BJ (cell line): ENCODE measurements at places on chromosomes 11 and 22.

- DNase-seq, result no peak
These were observed 38.4 kb upstream of the ETS1 start for GRCh38 chr11:128625746-128626145.

DNA sequence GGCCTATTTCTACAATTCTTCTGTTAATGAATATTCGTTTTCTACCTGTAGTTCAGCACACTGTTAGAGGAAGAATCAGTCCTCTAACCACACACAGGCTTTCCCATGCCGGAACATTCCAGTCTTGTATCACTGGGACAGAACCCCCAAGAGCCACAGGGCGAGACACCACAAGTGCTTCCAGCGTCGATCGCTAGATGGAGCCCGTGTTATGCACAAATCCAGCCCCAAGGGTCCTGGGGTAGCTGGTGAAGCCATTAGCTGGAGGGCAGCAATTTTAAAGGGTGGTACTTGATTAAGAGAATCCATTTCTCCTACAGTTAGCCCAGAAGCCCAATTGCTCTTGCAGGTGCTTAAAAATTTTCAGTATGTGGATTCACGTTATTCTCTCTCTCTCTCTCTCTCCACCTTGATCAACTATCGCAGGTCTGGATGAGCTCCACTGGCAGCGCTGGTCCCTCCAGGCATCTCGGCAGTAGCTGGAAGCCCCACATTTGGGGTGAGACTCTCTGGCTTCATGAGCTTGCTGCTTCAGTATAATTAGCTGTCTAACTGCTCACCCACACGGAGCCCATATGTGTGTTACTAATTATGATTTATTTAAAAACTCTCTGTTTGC, 148.2 kb upstream of the SNX19 start:
- DNase-seq, result no peak

DNA sequence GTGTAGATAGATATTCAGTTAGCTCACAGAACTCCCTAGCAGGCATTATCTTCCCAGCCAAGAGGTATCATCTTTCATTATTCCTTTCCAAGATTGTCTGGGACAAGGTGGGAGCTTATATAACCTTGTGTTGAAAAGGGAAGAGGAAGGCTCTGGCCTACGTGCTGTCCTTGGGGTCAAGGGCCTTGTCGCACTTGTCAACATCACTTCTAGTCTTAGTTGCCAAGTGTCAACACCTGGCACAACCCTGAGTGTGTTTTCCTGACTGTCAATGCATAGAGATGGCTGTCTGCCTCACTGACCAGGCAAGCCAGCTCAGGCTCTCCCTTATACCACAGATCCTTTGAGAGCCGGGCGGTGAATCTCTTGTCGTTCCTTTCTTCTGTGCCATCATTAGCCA, 331.9 kb downstream of the CNTN5 start:
- DNase-seq, result no peak

DNA sequence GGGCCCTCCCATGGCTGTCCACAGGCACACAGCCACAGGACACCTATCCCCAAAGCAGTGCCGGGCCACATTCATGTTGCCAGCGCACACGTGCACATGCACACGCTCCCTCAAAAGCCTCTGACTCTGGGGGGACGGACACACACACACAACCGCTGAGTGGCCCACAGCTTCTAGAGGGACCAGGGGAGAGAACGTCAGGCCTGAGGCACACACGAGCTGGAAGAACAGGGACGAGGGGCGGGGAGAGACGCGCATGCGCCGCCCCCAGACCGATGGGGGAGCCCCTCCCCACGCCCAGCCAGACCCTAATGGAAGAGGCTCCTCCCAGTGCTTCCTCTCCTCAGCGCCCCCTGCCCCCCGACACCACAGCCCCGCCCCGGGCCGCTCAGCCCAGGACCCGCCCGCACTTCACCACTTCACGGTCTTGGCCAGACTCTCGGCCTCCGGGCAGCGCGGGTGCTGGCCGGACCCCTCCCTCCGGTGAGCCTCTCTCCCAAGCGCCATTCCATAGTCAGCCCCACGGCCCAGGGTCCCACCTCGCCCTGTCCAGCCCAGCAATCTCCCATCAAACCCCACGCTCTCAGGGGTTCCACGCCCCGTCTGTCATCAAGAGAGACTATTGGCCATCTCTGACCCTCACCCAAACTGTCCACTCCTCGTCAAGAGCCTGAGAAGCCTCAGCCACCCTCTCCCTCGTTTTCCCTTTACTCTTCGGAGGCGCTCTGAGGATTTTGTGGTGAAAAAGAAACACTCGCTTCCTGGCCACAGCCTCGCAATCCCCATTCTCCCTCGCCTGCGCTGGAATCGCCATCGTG, 11.7 kb downstream of the NRXN2 start:
- no peak for DNase-seq

GRCh38 chr22:49348631-49349030, 479.0 kb downstream of the BRD1 start:
- no peak for DNase-seq

GRCh38 chr11:117862019-117862725, 14.3 kb downstream of the FXYD6 start:
- DNase-seq, result no peak

DNA sequence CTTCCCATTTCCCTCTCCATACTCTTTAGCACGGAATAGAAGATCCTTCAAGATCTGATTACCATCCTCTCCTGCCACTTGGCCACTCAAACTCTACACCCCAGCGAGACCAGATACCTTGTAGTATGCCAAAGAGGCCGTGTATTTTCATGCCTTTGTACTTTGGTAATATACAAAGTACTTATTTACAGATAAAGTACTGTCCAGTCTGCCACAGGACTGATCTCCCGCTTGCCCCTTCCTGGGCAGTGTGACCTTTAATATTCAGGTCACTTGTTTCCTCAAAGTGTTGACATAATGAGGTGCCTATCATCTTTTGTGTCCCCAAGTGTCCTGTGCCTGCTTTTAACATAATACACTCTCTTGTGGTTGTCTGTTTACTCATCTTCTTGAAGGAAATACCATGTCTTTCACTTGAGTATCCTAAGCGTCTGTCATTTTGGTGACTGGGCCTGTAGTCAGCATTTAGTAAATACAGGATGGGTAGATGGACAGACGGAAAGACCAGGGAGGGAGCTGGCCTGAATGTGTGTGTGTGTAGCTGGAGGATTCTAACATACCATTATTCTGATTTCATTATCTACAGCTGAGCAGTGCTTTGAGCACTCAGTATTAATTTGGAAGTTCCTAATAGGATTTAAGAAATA, 137.4 kb downstream of the NAV2 start:
- no peak for DNase-seq

- no peak for DNase-seq
These were observed 5.6 kb downstream of the TMA7B start for GRCh38 chr22:39965748-39966147.

GRCh38 chr11:1444823-1445422, 41.7 kb downstream of the MOB2 start:
- no peak for DNase-seq

GRCh38 chr11:87355596-87355995, 317.9 kb downstream of the TMEM135 start:
- DNase-seq, result no peak

DNA sequence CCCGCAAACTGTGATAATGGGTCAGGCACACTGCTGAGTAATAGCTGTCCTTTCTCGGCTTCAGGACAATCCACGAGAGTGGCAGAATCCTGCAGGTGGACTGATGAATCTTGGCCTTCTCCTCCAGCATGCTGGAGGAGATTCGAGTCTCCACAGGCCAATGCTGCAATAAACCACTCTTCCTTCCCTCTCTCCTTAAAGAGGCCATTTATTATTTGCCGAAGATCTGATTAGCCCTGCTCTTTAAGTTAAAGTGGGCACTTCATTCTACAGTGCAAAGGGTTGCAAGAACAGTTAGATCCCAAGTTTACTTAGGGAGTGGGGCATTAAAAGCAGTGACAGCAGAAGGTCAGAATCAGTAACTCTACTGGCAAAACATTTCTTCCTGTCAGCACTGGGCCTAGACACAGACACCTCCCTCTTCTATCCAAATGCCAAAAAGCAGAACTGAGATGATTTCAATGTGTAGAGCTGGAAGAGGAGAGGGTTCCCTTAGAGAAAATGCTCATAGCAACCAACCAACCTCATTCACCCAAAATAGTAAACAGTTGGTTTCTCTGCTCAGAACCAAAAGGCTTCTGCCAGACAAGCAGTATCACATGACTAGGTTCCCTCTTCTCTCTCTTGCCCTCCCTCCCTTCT, 121.7 kb downstream of the SGSM3 start:
- no peak for DNase-seq

GRCh38 chr22:49587987-49588386, 239.7 kb downstream of the BRD1 start:
- no peak for DNase-seq

DNA sequence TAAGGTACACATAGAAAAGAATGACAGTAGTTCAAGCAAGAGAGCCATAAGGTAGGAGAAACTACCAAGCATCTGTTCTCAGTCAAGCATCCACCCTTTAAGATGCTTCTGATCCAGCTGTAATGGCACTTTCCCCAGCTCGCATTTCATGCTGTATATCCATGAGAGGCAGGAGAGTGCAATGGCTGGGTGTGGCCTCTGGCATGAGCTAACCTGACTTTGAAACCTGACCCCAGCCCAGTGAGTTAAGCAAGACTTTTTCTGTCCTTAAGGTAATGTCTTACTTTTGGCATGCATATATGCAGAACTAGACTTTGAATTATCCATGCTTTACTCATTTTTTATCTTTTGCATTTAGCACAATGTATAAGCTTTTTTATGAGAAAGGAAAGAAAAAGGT, 79.8 kb upstream of the CNTN5 start:
- DNase-seq, result no peak

- no peak for DNase-seq
These were observed 43.2 kb downstream of the LMO1 start for GRCh38 chr11:8220261-8221045.

DNA sequence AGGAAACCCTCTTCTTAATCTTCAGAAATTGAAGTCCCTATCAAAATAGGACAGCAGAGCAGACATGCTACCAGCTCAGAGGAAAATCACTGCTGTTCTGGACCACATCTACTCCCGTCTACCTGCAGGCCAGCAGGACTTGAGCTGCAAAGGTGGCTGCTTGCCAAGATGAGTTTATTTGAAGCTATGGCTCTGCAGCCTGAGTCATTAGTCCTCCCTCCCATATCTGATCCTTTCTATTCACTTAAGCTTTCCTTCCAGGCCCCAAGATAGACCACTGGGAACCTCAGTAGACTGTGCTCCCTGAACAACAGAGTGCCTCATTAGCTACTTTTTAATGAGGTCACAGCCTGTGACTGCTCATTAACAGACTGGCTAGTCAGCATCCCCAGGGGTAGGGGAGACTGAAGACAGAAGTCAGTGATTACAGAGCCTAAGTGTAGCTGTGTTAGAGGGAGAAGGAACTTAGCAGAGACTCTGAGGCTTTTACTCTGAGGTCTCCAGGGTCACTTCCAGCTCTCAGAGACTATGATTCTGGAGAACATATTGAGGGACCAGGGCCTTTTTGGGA, 6.8 kb upstream of the OR10A2 start:
- no peak for DNase-seq

DNA sequence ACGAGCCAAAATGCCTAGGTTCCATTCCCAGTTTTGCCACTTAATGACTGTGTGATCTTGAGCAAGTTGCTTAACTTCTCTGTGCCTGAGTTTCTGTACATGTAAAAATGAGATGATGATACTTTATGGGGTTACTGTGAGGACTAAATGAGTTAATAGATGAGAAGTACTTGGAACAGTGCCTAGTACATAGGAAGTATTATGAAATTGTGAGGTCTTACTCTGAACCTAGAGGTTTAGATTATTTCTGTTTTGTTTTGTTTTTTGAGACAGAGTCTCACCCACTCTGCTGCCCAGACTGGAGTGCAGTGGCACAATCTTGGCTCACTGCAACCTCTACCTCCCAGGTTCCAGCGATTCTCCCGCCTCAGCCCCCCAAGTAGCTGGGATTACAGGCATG, 227.0 kb upstream of the POU2AF2 start:
- no peak for DNase-seq

GRCh38 chr11:112932593-112932992, 28.6 kb upstream of the NCAM1 start:
- no peak for DNase-seq

GRCh38 chr22:17823226-17823625, 49.0 kb upstream of the BID start:
- DNase-seq, result no peak

DNA sequence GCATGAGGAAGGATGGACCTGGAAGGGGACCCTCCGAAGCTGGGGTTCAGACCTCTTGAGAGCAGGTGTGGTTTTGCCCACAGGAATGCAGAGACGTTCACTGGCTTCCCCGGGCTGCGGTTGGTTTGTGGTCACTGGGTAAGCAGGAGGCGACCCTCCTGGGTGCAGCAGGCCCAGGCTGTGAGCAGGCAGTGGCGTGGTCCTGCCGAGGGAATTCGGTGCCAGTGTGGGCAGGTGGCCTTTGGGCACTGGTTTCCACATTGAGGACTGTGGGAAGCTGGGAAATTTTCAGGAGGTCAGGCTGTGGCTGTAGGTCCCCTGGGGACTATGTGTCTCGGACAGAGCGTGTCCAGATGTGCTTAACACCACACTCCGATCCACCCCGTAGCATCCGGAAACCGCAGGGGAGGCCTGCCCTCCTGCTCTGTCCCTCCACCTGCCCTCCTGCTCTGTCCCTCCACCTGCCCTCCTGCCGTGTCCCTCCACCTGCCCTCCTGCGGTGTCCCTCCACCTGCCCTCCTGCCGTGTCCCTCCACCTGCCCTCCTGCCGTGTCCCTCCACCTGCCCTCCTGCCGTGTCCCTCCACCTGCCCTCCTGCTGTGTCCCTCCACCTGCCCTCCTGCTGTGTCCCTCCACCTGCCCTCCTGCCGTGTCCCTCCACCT, 27.5 kb downstream of the TPCN2 start:
- no peak for DNase-seq

GRCh38 chr11:83971063-83971462, 684.9 kb upstream of the CCDC90B start:
- DNase-seq, result no peak

- no peak for DNase-seq
These were observed 70.0 kb upstream of the NTM start for GRCh38 chr11:131300439-131300717.
